ENCODE measurements at places on chromosomes 1 and 21. TPM values are rescaled to one million over a fixed set of nuclear protein-coding genes. Genes with fewer than 3 reads are reported as not detected.

DNA sequence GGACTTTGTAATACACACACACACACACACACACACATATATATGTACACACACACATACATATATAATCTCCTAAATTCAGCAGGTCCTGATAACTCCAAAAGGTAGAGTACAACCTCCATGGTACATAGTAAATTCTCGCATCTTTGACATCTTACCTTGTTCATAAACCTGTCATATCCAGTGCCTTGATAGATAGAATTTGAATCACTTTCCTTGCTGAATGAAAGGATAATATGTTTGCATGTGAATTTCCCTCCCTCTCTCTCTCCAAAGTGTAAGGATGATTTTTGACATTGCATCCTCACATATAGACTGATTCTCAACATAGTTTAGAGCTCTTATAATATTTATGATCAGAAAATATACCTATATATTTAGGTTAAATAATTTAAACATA, 567.1 kb upstream of the ADGRL2 start:
- H3K27me3 ChIP-seq, result no peaks in the 10 kb centered on the region
- H3K36me3 ChIP-seq, result no peaks in the 10 kb centered on the region
- DNase-seq, result no peak
- no peaks in the 10 kb centered on the region for H3K4me1 ChIP-seq
- no peak overlapping the region for H3K27ac ChIP-seq
- no peak overlapping the region for H3K4me3 ChIP-seq

DNA sequence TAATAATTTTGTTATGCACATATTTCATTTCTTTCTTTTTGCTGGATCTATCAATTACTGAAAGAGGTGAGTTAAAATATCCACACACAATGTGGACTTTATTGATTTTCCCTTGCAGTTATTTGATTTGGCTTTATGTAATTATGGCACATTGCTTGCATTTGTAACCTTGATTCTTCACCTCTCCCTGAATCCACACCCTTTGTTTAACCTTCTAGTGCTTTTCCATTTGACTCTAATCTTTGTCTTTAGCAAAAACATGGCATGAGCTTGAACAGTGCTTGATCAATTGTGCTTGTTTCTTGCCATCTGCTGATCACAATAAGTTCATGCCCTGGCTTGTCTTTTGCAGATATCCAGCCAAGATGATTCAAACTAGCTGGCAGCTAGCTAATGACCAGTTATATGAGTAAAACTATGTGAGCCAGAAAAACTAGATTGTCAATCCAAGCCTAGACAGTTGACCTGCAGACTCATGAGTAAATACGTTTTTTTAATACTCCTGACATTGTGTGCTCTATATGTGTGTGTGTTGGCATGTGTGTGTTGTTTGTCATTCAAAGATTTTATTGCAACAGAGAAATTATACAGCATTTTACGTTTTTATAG, 899.2 kb downstream of the NCAM2 start:
- no peak for DNase-seq
- no peak overlapping the region for H3K27ac ChIP-seq
- H3K27me3 ChIP-seq, result no peaks in the 10 kb centered on the region

GRCh38 chr21:46048926-46049889, 48.7 kb upstream of the COL6A2 start:
- no peak overlapping the region for H3K4me3 ChIP-seq
- H3K4me1 ChIP-seq, result peaks cover 17% of the 10 kb centered on the region
- peak; percentile 95 for DNase-seq
- no peaks in the 10 kb centered on the region for H3K27me3 ChIP-seq
- peak overlapping the region; percentile 84 for H3K27ac ChIP-seq

- H3K36me3 ChIP-seq, result no peaks in the 10 kb centered on the region
- no peak for DNase-seq
- H3K4me3 ChIP-seq, result no peak overlapping the region
- peaks cover under 1% of the 10 kb centered on the region for H3K4me1 ChIP-seq
- no peaks in the 10 kb centered on the region for H3K27me3 ChIP-seq
- H3K27ac ChIP-seq, result no peak overlapping the region
Observed at GRCh38 chr1:18962121-18962721, 5.7 kb upstream of the IFFO2 start.

DNA sequence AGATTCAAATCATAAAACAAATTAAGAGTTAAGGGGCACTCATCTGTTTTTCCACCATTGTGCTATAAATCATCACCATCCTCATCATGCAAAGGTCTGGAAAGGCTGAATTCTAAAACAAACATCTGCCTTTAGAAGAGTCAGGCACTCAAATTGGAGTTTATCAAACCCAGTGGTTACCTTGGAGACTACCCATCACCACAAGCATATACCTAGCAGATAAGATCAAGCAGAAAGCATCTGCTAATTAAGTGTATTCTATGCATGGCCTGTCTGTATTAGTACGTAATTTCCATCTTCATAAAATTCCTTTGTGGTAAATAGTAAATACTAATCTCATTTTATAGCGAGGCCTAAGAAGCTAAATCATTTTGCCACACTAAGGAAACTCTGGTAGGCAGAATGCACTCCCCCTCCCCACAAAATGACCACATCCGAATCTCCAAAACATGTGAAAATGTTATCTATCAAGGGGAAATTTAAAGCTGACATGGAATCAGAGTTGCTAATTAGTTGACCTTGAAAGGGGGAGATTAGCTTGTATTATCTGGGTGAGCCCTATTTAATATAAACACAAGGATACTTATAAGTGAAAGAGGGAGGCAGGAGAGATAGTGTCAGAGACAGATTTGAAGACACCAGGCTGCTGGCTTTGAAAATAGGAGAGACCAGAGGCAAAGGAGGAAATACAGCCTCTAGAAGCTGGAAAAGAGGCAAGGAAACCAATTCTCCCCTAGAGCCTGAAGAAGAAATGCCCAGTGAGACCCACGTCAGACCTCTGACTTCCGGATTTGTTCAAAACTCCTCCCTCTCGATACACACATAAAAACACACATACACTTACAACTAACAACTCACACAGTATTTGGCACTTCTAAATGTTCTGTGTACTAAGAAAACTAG, 23.2 kb downstream of the ARID4B start:
- H3K27me3 ChIP-seq, result no peaks in the 10 kb centered on the region
- no peaks in the 10 kb centered on the region for H3K36me3 ChIP-seq
- no peak overlapping the region for H3K4me3 ChIP-seq
- DNase-seq, result no peak
- H3K4me1 ChIP-seq, result peaks cover 9% of the 10 kb centered on the region

- peaks cover 2% of the 10 kb centered on the region for H3K4me1 ChIP-seq
- peak overlapping the region; percentile 28 for H3K27ac ChIP-seq
- no peak for DNase-seq
- no peaks in the 10 kb centered on the region for H3K36me3 ChIP-seq
Observed at GRCh38 chr1:88701275-88701674, 17.2 kb downstream of the PKN2 start.

DNA sequence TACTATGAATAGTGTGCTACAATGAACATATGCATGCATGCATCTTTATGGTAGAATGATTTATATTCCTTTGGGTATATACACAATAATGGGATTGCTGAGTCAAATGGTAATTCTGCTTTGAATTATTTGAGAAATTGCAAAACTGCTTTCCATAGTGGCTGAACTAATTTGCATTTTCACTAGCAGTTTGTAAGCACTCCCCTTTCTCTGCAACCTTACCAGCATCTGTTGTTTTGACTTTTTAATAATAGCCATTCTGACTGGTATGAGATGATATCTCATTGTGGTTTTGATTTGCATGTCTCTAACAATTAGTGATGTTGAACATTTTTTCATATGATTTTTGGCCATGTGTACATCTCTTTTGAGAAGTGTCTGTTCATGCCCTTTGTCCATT, 24.0 kb upstream of the DIRAS3 start:
- no peak overlapping the region for H3K4me3 ChIP-seq
- no peaks in the 10 kb centered on the region for H3K36me3 ChIP-seq
- DNase-seq, result no peak
- H3K27me3 ChIP-seq, result no peaks in the 10 kb centered on the region
- H3K4me1 ChIP-seq, result no peaks in the 10 kb centered on the region

DNA sequence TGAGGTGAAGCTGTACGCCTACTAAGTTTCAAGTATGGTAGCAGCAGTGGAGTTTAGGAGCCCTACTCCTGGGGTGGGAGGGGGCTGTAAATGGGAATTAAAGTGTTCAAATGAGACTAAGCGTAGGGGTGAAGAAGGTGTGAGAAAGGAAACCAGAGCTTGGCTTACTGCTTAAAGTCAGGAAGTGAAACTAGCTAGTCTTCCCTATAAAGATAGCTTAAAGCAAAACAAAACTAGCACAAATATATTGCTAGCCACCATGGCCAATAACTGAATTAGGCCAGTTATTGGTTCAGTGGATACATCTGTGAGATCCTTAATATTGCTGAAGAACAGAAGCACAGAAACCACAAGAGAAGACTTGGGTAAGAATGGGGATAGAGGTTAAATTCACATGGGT, 492.2 kb upstream of the PKN2 start:
- no peaks in the 10 kb centered on the region for H3K36me3 ChIP-seq
- H3K27ac ChIP-seq, result no peak overlapping the region
- DNase-seq, result no peak
- no peak overlapping the region for H3K4me3 ChIP-seq

DNA sequence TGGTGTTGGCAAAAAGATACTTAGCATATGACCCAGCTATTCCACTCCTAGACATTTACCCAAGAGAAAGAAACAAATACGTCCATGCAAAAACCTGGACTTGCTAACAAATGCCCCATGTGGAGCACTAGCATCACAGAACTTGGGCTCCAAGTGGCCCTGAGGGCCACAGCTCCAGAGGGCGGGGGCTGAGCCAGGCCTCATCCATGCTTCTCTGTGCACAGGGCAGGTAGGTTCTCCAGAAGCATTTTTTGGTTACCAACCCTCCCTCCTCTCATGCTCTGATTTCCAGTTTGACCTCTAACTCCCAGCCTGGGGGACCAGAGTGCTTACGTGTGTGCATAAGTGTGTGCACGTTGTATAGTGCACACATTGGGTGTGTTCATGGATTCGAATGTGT, 2.0 kb downstream of the KRTAP12-2 start:
- no peak overlapping the region for H3K4me3 ChIP-seq
- no peaks in the 10 kb centered on the region for H3K27me3 ChIP-seq
- H3K4me1 ChIP-seq, result no peaks in the 10 kb centered on the region

- no peak for DNase-seq
- H3K4me1 ChIP-seq, result no peaks in the 10 kb centered on the region
- no peak overlapping the region for H3K27ac ChIP-seq
- no peaks in the 10 kb centered on the region for H3K27me3 ChIP-seq
- no peak overlapping the region for H3K4me3 ChIP-seq
Observed at GRCh38 chr1:51924455-51924854, 45.9 kb upstream of the NRDC start.

DNA sequence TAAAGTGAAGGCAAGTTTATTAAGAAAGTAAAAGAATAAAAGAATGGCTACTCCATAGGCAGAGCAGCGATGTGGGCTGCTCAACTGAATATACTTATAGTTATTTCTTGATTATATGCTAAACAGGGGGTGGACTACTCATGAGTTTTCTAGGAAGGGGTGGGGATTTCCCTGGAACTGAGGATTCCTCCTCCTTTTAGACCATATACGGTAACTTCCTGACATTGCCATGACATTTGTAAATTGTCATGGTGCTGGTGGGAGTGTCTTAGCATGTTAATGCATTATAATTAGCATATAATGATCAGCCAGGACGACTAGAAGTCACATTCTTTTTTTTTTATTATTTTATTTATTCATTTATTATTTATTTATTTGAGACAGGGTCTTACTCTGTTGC, 46.4 kb upstream of the BARHL2 start:
- H3K27me3 ChIP-seq, result no peaks in the 10 kb centered on the region
- H3K27ac ChIP-seq, result no peak overlapping the region
- H3K36me3 ChIP-seq, result no peaks in the 10 kb centered on the region
- H3K4me3 ChIP-seq, result no peak overlapping the region

- H3K27me3 ChIP-seq, result no peaks in the 10 kb centered on the region
- H3K27ac ChIP-seq, result no peak overlapping the region
- no peak for DNase-seq
- H3K36me3 ChIP-seq, result no peaks in the 10 kb centered on the region
Observed at GRCh38 chr1:152049291-152050083, 12.7 kb upstream of the S100A11 start.

GRCh38 chr21:38525454-38525853, 27.2 kb upstream of the ERG start:
- no peaks in the 10 kb centered on the region for H3K27me3 ChIP-seq
- no peak for DNase-seq
- no peak overlapping the region for H3K27ac ChIP-seq
- no peak overlapping the region for H3K4me3 ChIP-seq

GRCh38 chr1:19637606-19638005, 6.5 kb upstream of the NBL1 start:
- no peak overlapping the region for H3K4me3 ChIP-seq
- no peaks in the 10 kb centered on the region for H3K27me3 ChIP-seq
- H3K4me1 ChIP-seq, result peaks cover 6% of the 10 kb centered on the region
- DNase-seq, result no peak
- no peaks in the 10 kb centered on the region for H3K36me3 ChIP-seq

- H3K4me1 ChIP-seq, result no peaks in the 10 kb centered on the region
- H3K27ac ChIP-seq, result no peak overlapping the region
- no peaks in the 10 kb centered on the region for H3K27me3 ChIP-seq
- no peaks in the 10 kb centered on the region for H3K36me3 ChIP-seq
Observed at GRCh38 chr1:4093856-4094565, 193.9 kb upstream of the C1orf174 start.

GRCh38 chr1:5705751-5706150, 286.5 kb downstream of the NPHP4 start:
- H3K4me3 ChIP-seq, result no peak overlapping the region
- no peaks in the 10 kb centered on the region for H3K36me3 ChIP-seq
- H3K4me1 ChIP-seq, result no peaks in the 10 kb centered on the region
- no peaks in the 10 kb centered on the region for H3K27me3 ChIP-seq

DNA sequence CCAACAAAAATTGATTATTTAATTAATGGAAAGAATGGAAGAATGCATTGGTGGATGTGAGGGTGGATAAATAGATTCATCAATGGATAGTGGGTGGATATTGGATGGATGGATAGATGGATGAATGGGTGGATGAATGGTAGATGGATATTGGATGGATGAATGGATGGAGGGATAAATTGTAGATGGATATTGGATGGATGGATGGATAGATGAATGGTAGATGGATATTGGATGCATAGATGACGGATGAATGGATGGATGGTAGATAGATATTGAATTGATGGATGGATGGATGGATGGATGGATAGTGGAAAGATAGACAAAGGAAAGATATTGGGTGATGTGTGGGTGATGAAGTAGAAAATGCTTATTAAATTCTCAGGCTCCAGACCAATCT, 123.6 kb upstream of the KAZN start:
- H3K36me3 ChIP-seq, result no peaks in the 10 kb centered on the region
- no peak overlapping the region for H3K27ac ChIP-seq
- DNase-seq, result no peak
- no peaks in the 10 kb centered on the region for H3K27me3 ChIP-seq

Gene TAS1R1
- not detected for total RNA-seq

Gene HSF2BP
- total RNA-seq, result 1.5 TPM

Gene ST6GALNAC5
- total RNA-seq, result 4.6 TPM

Gene RNU1-3
- total RNA-seq, result 6,201 TPM

Gene MPL
- 2.0 TPM for total RNA-seq

Gene DUSP12
- total RNA-seq, result 28.9 TPM

Gene PCP4
- not detected for total RNA-seq

Gene RNF186
- 0.36 TPM for total RNA-seq

Gene OLIG1
- not detected for total RNA-seq
